ENCODE measurements at places on chromosomes 12 and 14.

GRCh38 chr12:109833307-109834189 lies at the start of gene TRPV4:
TRPV4 (minus strand) TSS chr12:109833398; CDS start chr12:109814796, 18,602 bp downstream.
- no peaks in the 10 kb centered on the region for H3K4me1 ChIP-seq
- peak within 1 kb of the TSS; percentile 93 for H3K27ac ChIP-seq
- H3K36me3 ChIP-seq = no peaks in the 10 kb centered on the region
- no peaks in the 10 kb centered on the region for H3K27me3 ChIP-seq

DNA sequence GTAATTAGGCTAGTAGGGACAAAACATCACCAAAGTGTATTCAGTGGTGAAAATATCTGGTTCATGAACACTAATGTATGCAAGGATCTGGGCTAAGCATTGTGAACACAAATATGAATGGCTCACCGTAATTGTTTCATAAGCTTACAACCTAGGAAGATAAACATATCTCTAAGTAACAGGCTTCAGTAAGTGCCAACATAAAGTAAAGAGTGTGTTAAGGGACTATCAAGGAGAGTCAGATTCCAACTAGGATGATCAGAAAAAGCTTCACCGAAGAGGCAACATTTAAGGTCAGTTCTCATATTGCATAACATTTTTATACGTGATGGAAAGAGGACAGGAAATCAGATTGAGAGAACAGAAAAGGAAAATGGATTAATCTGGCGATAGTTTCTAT lies 29.4 kb downstream of the ABCC9 start:
- H3K4me3 ChIP-seq = no peak overlapping the region
- no peak overlapping the region for H3K27ac ChIP-seq
- no peaks in the 10 kb centered on the region for H3K36me3 ChIP-seq
- H3K4me1 ChIP-seq = no peaks in the 10 kb centered on the region
- no peak for DNase-seq

GRCh38 chr12:2360630-2361170 lies 307.9 kb downstream of the CACNA1C start:
- no peaks in the 10 kb centered on the region for H3K27me3 ChIP-seq
- H3K27ac ChIP-seq = no peak overlapping the region
- H3K4me3 ChIP-seq = no peak overlapping the region
- no peaks in the 10 kb centered on the region for H3K36me3 ChIP-seq

DNA sequence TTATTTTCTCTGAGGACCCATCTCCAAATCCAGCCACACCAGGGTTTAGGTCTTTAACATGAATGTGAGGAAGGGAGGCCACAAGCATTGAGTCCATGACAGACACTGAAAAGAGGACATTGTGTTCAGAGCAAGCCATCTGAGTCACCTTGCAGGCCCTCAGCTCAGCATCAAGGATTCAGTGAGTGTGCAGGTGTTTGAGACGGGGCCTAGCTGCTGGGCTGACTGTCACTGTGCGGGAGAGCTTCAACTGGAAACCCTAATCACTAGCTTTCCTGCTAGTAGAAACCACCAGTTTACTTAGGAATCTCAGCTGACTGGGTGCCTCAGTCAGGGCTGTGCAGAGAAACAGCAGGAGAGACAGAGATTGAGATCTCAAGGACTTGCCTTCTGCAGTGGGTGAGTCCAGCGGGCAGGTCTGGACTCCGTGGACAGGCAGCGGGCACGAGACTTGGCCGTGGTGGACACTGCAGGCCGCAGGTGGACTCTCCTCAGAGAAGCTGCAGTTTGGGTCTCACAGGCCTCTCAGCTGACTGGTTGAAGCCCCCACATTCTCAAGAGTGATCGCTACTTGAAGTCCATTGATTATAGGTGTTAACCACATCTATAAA lies 86.1 kb upstream of the DYNC1H1 start:
- H3K27me3 ChIP-seq = no peaks in the 10 kb centered on the region
- no peak overlapping the region for H3K27ac ChIP-seq
- no peaks in the 10 kb centered on the region for H3K4me1 ChIP-seq
- H3K4me3 ChIP-seq = no peak overlapping the region
- no peaks in the 10 kb centered on the region for H3K36me3 ChIP-seq
- no peak for DNase-seq

DNA sequence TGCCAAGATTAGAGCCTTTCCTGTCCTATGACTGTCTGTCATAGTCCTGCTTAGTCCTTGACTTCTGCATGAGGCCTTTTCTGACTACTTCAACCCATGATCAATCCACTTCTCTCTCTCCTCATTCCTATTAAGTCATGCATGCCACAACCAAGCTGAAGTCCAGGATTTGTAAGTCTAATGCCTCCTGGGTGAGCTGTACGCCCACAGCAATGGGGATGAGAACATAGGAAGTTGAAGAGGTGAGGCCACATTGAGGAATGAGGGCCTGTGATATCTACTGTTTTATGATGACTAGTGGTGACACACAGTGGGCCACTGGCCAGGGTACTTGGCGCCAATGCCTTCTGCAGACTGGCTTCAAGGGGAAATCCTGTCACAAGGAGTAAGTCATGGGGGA lies 994.1 kb upstream of the TMEM132C start:
- no peaks in the 10 kb centered on the region for H3K36me3 ChIP-seq
- H3K27me3 ChIP-seq = no peaks in the 10 kb centered on the region
- DNase-seq = no peak
- no peak overlapping the region for H3K27ac ChIP-seq
- no peak overlapping the region for H3K4me3 ChIP-seq
- H3K4me1 ChIP-seq = no peaks in the 10 kb centered on the region

DNA sequence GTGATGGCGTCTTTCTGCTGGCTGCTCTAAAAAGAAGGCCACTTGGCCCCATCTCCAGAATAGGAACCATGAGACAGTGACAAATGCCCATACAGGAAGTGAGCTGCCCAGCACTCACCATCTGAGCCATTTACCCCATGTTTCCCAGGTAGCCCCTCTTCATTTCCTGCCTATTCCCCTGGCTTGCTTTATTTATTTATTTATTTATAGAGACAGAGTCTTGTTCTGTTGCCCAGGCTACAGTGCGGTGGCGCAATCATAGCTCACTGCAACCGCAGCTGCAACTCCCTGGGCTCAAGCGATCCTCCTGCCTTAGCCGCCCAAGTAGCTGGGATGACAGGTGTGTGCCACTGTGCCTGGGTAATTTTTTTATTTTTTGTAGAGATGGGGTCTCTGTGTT lies 71.2 kb downstream of the RIN3 start:
- H3K36me3 ChIP-seq = no peaks in the 10 kb centered on the region
- no peak overlapping the region for H3K4me3 ChIP-seq
- no peak overlapping the region for H3K27ac ChIP-seq
- H3K4me1 ChIP-seq = no peaks in the 10 kb centered on the region
- H3K27me3 ChIP-seq = no peaks in the 10 kb centered on the region

DNA sequence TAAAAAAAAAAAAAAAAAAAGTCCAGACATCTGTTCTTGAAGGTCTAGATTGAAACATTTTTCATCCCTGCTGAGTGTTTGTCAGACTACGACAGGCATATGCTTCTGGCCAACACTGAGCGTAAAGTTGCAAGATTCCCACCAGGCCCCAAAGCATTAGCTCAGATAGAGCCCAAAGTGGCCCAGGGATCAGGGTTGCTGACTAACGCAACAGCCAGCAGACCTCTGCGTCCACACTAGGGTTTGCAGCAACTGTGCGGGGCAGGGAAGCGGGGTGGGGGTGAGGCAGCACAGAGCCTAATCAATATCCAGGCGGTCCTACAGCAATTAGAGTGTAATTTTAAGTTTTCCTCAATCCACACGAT lies 55.7 kb downstream of the SSH1 start:
- peaks cover 10% of the 10 kb centered on the region for H3K4me1 ChIP-seq
- H3K27me3 ChIP-seq = no peaks in the 10 kb centered on the region
- H3K4me3 ChIP-seq = no peak overlapping the region
- peak overlapping the region; percentile 71 for H3K27ac ChIP-seq

GRCh38 chr12:128383357-128383937 lies 116.5 kb downstream of the TMEM132C start:
- H3K27me3 ChIP-seq = peaks cover 5% of the 10 kb centered on the region
- H3K36me3 ChIP-seq = no peaks in the 10 kb centered on the region
- no peaks in the 10 kb centered on the region for H3K4me1 ChIP-seq
- no peak for DNase-seq

Data from kidney (tissue), 22 donors.